ENCODE measurements at places on chromosomes 3 and 15.

GRCh38 chr15:100944986-100945385 is 25.8 kb downstream of the LRRK1 start:
- DNase-seq: no peak

DNA sequence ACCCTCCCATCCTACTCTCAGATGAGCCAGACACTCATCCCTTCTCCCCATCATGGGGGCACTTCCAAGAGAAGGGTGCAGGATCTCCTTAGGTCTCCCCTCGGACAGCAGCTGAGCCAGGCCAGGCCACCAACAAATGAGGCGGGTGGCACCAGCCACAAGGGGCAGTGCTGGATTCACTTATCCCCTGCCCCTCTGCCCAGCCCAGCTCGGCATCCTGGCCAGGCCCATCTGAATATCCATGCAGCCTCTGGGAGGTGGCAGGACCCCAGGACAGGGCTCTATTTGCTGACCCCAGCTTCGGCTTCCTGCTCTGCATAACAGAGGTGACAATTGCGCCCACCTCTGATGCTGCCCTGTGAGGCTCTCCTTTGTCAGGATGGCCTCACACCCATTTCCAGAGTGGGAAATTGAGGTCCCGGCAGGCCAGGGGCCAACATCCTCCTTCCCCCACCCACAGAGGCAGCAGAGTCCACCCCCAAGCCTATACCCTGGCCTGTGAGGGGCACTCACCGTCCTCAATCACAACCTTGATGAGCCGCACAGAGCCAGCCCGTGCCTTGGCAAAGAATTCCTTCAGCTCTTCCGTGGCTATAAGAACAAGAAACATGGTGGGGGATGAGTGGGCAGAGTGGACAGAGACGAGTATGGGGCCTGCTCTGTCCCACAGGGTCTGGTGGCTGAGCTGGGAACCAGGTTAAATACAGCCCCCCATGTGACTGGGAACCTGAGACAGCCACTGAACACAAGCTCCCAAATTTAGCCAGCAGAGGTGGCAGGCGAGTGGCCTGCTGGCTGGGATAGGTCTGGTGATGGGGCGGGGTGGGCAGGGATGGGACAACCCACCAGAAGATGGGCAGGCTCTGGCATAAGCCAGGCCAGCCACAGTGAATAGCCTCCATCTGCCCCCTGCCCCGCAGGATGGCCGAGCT is 4.2 kb downstream of the TWF2 start:
- DNase-seq: no peak

DNA sequence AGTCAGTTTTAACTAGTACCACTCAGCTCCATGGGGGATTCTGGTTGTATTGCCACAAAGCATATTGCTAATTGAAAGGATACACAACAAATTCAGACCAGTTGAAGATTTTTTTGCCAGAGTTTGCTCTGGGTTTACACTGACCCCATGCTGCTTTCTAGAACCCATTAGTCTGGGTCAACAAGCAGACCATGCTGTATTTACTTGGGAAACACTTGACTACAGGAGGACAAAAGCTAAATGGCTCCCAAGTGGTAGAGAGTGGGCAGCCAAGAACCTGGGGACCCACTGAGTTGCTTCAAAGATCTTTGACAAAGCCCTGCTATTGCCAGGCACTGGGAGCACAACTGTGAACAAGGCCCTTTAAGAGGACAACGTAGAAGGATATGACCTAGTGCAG is 86.8 kb upstream of the PSMD6 start:
- no peak for DNase-seq

- DNase-seq: no peak
Observed at GRCh38 chr3:151845306-151845905, 28.0 kb upstream of the SUCNR1 start.

DNA sequence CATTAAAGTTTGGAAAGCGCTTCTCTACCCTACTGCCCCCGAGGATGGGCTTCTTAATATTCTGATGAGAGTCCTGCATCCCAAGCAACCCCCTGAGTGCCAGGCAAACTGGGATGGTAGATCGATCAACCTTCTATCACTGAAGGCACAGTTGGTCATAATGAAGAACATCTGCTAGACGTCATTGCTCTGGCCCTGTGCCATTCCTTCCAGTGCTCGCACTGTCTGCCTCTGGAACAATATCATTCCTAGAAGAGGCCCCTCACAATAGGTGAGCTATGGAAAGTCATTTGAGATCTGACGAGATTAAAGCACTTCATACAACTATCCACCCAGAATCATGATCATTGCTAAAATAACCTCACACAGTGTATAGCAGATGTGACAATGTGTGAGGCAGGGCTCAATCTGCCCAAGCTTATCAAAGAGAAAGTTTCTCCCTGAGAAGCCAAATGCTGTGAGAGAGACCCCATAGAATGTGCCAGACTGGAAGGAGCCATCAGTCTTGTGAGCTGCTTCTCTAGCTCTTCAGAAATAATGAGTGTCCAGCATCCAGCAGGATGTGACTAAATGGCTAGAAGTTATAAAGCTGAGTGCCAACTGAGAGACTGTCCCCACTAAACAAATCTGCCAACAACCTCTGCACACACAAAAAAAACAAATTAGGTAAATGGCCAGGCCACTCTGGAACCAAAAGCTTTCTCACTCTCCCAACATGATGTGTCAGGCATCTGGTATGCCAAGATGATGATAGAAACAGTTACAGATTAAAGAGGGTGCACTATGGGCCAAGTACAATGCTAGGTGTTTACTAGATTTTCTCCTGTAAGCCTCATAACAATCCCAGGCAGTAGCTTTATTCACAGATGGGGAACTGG is 165.5 kb downstream of the NECTIN3 start:
- DNase-seq: no peak

DNA sequence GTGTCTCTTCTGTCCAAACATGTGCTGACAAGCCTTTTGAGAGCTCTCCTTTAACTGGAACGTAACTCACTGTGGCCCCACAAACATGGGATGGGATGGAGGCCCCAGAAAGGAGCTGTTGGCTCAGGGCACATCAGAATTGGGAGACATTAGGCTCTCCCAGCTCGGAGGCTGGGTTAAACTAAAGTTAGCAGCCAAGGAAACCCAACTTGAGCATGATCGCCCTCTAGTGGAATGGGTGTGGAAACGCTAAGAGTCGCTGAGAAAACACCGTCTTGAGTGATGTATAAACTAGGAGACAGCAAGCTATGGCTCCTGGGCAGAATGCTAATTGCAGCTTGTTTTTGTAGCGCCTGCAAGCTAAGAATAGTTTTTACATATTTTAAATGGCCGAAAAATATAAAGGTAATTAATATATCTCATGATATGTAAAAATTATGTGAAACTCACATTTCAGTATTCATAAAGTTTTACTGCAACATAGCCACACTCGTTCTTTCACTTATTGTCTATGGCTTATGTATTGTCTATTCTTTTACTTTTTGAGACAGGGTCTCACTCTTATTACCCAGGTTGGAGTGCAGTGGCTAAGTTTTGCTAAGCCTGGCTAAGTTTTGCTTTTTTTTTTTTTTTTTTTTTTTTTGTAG is 138.8 kb upstream of the HACD2 start:
- DNase-seq: peak; percentile 68

GRCh38 chr15:59598461-59598860 is 13.1 kb upstream of the GCNT3 start:
- DNase-seq: no peak

- DNase-seq: no peak
Observed at GRCh38 chr3:160196511-160197104, 28.6 kb upstream of the C3orf80 start.

GRCh38 chr15:74391582-74392450 is 24.4 kb upstream of the CYP11A1 start:
- DNase-seq: no peak

DNA sequence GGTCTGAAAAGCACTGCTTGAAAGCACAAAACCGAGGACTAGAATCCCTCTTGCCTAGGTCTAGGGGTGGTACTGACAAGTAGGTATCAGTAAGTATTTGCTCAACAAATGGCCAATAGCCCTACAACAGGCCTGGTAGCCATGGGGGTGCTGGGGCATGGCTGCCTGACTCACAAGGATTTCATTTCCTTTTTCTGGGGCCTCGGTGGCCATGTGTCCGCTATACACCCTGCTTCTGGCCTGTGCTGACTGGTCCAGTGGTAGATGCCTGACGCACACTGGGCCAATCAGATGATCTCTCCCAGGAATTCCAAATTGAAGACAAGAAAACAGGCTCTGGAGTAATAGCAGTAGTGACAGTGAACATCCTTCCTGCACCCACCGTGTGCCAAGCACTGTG is 29.4 kb downstream of the MELTF start:
- DNase-seq: no peak

GRCh38 chr3:150128126-150128525 is 157.4 kb upstream of the PFN2 start:
- DNase-seq: no peak

DNA sequence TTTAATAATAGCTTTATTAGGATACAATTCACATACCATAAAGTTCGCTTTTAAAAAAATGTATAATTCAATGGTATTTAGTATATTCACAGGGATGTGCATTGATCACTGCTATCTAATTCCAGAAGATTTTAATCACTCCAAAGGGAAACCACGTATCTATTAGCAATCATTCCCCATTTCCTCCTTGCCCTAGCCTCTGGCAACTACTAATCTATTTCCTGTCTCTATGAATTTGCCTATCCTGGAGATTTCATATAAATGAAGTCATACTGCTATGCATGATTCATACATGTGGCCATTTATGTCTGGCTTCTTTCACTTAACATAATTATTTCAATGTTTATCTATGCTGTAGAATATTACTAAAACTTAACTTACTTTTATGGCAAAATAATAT is 32.0 kb upstream of the CASR start:
- DNase-seq: no peak

DNA sequence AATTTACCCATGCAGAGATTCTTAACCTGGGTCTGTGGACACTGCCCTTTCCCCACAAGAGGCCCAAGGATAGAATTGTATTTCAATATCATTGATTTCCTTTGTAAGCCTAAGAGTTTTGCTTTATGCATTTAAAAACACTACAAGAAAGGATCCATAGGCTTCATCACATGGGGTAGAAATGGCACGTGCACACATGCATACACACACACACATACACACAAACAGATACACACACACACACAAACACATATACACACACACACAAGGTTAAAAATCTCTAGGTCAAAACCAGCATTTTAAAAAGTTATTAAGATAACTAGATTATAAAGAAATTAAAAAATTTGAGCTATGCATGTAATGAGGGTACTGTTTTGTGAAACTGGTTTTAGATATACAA is 35.5 kb upstream of the CD47 start:
- no peak for DNase-seq

DNA sequence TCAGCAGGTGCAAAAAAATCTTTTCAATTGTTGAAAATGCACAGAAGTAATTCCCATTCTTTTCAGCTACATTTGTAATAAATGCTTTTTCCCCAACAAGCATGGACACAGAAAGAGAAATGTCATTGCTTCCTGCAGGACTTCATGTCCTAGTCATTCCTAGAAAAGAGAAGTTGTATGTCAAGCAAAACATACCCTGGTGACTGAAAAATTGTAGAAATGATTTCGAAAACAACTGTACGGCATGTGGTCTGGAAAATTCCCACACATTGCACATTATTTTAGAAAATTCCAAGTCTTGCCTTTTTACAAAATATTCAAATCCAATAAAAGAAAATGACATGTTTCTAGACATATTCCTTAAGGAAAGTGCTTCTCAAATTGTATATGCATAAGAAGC is 50.4 kb upstream of the ALCAM start:
- DNase-seq: no peak

- DNase-seq: no peak
Observed at GRCh38 chr15:60656481-60656880, 177.5 kb upstream of the ICE2 start.

GRCh38 chr3:71875461-71875947 is 90.6 kb upstream of the PROK2 start:
- peak; percentile 81 for DNase-seq

- DNase-seq: no peak
Observed at GRCh38 chr3:123696808-123697207, 112.0 kb upstream of the HACD2 start.

DNA sequence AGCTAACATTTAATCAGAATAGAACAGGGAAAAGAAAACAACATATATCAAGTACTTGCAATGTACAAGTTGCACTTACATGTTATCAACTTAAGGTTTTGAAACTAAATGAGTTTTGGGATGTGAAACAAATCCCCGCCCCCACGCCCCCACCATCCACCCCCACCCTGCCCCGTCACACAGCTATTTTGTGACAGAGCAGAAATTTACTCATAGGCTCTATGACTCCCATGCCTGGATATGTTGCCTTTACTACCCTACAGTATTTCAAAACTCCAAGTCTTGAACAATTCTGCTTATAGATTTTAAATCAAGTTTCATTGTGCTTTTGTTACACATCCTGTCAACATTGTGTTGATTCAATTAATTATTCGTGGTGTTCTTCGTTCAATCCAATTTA is 18.1 kb upstream of the IL1RAP start:
- DNase-seq: no peak

GRCh38 chr3:190024912-190025311 is 95.8 kb downstream of the P3H2 start:
- no peak for DNase-seq

DNA sequence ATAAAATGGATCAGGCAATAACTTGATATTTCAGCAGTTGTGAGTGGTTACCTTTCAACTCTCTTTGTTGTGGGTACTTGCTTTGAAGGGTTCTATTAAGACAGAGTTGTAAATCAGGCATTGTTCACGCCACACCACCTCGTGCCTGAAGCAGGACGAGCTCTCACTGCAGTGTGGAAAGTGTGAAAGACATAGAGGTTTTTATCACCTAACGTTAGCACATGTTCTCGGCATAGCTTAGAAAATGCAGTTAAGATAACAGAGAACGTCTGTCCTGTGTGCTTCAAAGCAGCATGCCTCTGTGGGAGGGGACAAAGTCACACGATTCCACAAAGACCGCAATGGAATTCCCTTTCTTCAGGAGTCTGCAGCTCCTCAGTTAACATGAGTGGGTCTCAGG is 7.8 kb downstream of the ADAMTS17 start:
- DNase-seq: no peak

DNA sequence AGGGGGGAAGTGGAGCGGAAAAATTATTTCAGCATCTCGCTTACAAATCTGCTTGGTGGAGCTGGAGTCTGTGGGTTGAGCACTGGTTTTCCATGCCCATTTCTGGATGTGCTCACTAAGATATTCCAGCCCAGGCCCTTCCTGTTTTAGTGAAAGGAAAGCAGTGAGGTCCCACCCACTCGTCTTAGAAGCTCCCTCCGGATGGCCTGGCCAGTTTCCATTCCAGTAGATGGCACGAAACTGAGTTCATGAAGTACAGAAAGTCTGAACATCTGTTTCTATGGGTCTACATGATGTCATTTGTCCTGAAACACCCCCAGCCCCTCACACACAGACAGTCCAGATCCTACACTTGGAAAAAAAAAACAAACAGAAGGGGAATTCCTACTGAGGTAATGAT is 31.9 kb upstream of the THSD4 start:
- DNase-seq: no peak

GRCh38 chr15:89998141-89998661 is 2.9 kb upstream of the ZNF710 start:
- no peak for DNase-seq

- no peak for DNase-seq
Observed at GRCh38 chr3:168116279-168116678, 20.6 kb upstream of the GOLIM4 start.

All from stimulated activated CD4-positive, alpha-beta T cell treated with anti-CD3 and anti-CD28 coated beads, Interleukin-12 subunit alpha, Interleukin-12 subunit beta, amount 100 ng/mL, for 48 hours (primary cell).